ENCODE measurements at places on chromosomes 6 and 20.

DNA sequence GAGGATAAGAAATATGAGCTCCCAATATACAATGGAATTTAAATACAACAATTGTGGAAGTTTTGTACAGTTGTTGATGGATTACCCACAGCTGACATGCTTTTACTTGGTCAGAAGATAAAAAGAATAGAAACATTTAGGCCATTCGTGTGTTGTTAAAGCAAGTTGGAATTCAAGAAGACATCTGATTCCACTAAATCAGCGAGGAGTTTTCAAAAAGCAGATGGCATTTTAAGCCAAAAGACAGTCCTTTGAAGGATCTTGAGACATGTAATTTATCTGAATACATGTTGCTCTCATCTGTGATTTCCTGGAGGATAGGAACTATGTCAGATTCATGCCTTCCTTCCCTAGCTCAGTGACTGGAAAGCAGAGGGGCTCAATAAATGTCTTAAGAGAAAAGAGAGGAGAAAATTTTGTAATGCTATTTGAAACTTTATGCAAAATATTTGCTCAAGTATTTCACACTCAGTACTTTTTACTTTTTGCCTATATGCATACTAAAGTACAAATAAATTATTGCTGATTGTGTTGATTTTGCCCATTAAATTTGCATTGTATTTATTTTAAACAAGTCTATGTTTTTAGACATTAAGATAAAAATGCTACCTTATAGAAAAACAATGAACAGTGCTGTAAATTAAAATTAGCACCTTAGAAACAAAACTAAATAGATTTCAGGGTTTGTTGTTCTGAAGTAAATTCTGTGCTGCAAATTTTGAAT is 733.8 kb upstream of the FLRT3 start:
- no peak for DNase-seq

GRCh38 chr20:6595704-6596103 is 171.8 kb upstream of the BMP2 start:
- no peak for DNase-seq

- no peak for DNase-seq
Observed at GRCh38 chr20:63585616-63586565, 11.9 kb upstream of the HELZ2 start.

- DNase-seq, result no peak
Observed at GRCh38 chr6:151191527-151191926, 48.2 kb upstream of the AKAP12 start.

- no peak for DNase-seq
Observed at GRCh38 chr6:169162249-169162648, 91.4 kb downstream of the THBS2 start.

Data from stimulated activated CD4-positive, alpha-beta T cell treated with anti-CD3 and anti-CD28 coated beads, Interleukin-4, amount 100 ng/mL, for 48 hours (primary cell).